Neural cell (in vitro differentiated cells): ENCODE measurements at places on chromosomes 7 and 10. TPM values are rescaled to one million over a fixed set of nuclear protein-coding genes. Genes with fewer than 3 reads are reported as not detected.

The C10orf67 gene
- 0.48 and 3.8 TPM in 2 replicates for polyA plus RNA-seq

The KIAA1549 gene
- 14.1 and 14.8 TPM in 2 replicates for polyA plus RNA-seq

The TRPV5 gene
- polyA plus RNA-seq = 0.52 TPM in 1 of 2 replicates, not detected in the other

The STAMBPL1 gene
- polyA plus RNA-seq = 21.9 and 22.4 TPM in 2 replicates

The KCNH2 gene
- polyA plus RNA-seq = 24.4 and 35.5 TPM in 2 replicates
